ENCODE measurements at places on chromosomes 2 and 18.

DNA sequence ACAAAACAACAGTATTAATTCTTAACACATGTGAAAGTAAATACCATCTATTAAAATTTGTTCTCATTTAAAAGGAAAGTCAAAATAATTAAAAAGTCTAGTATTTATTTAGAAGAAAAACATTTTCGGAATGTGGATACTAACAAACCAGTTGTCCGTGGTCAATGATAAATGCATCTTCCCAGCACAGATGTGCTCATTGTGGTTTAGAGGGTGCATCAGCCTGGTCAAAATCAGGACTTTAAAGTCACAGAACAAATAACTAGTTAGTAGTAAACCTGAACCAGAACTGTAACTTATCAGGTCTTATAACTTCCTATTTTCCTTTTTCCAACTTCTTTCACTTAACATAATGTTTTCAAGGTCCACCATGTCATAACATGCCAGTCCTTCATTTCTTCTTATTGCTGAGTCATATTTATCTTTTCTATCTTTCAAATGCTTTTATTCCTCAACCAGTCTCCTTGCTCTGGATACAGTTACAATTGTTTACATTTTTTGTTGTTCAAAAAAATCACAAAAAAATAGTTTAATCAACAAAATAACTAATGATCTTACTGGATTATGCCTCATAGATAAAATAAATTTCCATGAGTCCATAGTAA, 55.8 kb downstream of the ID2 start:
- no peak for DNase-seq

DNA sequence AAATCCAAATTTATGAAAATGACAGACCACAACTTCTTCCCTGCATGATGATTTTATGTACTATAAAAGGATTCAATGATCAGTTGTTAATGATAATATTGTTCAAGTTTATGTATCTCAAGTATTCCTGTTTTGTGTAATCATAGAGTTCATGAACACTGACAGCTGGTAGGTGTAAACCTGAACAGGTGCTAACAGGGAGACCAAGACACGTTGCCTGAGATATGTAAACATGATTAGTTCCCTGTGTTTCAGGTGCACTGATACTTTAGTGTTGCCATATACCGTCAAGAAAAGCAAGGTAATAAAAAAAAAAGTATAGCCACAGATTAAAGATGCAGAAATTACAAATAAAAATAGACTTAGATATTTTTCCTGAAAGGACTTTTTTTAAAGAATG, 131.8 kb downstream of the BAZ2B start:
- DNase-seq, result no peak

DNA sequence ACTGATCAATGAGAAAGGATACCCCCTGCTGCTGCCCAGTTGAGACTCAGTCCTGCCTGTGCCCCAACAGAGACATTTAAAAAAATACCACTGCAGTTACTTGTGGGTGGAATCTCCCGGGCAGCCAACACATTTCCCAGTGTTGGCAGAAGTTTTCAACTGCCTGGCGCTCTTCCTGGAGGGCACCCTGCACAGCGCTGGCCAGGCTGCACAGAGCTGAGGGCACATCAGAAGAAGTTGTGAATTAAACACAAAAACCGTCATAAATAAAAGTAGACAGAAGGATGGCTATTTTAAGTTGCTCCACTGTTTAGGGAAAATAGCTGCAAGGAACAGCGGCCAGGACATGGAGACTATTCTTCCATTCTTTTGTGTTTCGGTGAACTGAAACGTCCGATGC, 110.2 kb upstream of the THOC1 start:
- DNase-seq, result no peak

DNA sequence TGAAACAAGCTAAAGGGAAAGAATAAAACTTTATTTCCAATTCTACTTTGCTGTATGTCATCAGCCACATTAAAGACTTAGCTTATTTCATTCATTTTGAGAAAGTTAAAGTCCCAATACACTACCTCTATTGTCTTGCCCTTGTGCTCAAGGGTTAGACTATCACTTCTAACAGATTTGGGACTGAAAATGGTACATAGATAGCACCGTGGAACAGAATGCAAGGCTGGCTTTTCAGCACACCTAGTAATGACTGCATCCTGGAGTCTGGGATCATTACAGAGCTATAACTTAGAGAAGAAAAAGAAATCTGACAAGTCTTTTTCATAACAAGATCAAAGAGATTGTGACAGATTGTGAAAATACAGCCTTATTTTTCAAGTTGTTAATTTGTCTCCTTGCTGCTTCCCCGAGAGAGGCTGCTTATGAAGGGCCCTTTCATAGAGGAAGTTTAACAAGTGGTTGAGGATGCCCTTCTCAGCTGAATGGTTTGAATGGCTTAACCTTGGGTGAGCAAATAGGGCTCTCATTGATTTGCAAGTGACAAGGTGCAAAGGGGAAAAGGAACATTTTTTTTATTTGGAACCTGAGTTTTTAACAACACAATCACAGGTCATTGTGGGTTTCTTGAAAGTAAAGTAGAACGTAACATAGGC, 371.8 kb downstream of the EPHA4 start:
- no peak for DNase-seq

DNA sequence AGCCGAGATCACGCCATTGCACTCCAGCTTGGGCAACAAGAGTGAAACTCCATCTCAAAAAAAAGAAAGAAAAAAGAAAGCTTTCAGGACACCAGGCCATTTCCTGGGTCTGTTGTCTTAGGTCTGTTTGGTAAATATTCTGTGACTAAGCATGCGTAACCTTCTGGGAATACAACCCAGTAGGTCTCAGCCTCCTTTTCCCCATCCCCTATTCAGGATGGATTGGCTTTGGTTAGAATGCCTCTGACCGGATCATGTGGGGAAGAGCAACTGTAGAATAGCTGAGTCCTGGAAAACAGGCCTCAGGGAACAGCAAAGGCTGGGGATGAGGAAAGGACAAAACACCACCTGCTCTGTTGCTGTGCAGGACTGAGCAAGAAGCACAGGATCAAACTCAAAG, 1.6 kb upstream of the PDCL3 start:
- no peak for DNase-seq

DNA sequence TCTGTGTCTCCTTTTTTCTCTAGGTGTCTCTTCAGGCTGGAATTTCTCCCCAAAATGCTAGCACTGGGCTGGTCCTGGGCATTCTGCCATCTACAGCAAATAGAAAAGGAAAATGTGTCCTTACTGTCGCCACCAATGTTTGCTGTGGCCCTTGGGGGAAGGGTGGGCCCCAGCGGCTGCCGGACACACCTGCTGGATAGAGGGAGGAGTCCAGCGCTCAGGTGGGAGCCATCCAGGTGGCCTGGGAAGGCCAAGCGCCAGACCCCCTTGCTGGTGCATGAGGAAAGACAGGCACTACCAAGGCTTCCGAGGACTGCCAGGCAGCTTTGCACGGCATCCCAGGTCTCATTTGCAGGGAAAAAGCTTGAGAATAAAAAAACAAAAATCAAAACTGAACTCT, 147.7 kb upstream of the GATA6 start:
- no peak for DNase-seq

DNA sequence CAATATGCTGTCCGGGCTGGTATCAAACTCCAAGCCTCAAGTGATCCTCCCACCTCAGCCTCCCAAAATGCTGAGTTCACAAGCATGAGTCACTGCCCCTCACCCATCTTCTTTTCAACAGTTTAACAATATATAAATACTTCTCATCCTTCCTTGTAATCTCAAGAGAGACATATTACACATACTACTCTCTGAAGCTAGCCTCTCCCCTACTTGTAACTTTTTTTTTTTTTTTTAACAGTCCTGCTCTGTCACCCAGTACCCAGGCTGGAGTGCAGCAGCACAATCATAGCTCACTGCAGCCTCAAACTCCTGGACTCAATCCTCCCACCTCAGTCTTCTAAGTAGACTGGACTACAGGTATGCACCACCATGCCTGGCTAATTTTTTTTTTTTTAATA, 5.7 kb downstream of the GFPT1 start:
- no peak for DNase-seq

DNA sequence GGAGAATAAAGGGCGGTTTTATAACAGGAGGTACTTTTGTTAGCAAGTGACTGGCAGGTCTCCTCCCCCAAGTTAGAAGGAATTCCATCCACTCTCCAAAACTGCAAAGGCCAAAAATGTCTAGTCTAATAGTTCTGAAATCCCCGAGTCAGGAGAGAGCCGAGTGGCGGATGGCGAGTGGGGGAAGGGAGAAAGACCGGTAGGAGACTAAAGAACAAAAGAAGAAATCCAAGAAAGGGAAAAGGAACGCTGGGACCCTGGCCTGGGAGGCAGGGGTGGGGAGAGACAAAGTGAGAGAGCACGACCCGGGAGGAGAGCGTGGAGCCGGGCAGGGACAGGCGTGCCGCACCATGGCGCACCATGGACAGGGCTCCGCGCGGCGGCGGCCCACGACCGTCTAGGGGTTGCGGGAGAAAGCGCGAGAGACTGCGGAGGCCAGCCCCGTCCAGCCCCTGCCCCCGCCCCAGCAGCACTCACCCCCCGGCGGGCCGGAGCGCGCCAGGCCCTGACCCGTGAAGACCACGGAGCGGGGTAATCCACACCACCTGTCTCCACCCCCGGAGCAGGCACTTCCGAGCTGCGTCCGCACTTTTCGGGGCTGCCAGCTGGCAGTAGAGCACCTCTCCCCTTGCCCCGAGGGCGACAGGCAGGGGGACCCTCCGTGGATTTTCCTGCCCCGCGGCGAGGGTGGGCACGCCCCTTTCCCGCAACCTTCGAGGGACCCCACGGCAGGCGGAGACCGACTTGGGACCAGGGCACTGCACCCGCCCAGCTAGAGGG, 1.6 kb downstream of the CDH2 start:
- no peak for DNase-seq

GRCh38 chr2:30139131-30139870, 7.5 kb upstream of the YPEL5 start:
- no peak for DNase-seq

- DNase-seq, result no peak
Measured at GRCh38 chr2:53654396-53654795, 113.2 kb upstream of the CHAC2 start.

GRCh38 chr2:235612181-235612950, 118.5 kb downstream of the AGAP1 start:
- DNase-seq, result no peak

DNA sequence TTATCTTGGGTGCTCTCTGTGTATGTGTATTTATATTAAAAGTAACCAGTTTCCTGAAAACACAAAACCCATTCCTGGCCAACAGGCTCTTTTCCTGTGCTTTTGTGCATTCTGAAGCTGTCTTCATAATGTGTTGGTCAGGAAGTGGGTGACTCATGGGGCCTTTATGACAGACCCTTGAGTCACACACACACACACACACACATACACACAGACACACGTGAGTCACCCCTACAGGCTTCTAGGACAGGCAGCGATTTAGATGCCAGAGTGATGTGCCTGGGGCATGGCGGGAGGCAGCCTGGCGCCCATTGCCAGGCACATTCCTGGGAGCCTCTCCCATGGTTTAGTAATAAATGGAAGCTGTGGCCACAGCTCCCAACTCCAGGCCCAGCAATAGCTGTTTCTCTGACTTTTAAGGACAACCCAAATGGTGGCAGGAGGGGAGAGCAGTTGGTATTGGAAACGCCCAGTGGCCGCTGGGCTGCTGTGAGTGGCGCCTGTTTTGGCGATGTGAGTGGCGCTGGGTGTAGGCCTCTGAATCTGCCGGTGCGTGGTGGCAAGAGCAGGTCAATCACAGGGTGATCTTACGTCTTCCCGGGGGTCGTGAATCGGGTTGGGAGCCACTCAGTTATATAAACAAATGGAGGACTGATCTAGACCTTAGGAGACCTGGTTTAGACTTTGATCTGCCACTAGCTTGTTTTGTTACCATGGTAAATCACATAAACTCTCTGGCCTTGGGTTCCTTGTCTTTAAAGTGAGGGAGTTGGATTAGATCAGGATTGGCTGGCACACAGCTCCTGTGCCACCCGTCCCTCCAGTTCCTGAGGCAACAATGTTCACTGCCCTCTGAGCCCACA, 150.7 kb upstream of the DLX2 start:
- peak; percentile 48 for DNase-seq

- no peak for DNase-seq
Measured at GRCh38 chr2:76866464-76866863, 655.7 kb downstream of the LRRTM4 start.

GRCh38 chr2:159144776-159145614, 141.5 kb downstream of the WDSUB1 start:
- DNase-seq, result no peak

DNA sequence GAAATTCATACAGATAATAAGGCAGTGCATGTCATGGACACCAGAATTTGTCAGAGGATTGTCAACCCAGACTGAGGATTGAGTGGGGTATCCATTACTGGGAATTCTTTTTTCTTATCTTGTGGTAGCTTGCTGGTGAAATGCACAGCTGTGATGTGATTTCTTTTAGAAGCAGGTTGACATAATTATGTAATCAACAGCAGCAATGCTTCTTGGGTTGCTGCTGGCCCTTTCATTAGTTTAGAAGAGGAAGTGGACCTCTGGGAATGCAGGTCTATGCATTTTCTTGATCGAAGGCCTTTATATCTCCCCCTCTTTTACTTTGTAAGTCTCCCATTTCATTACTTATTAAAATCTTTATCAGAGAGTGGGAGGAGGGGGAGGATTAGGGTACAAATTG, 319.9 kb downstream of the AGPS start:
- no peak for DNase-seq

DNA sequence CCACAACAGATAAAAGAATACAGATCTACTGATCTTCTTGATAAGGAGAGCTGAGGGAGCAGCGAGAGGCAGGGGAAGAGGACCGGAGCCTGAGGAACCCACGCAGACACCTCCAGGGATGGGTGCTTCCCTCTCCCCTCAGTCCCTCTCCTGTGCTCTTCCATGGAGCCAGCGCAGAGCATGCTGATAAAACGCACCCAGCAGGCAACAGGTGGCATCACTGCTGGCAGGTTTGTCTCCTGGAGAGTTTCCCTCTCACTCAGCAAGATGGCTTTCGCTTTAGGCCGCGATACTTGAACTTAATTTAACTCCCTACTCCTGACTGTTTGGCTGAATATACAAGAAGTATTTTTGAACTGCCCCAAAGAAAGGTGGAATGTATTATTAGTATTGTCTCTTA, 163.0 kb upstream of the REV1 start:
- DNase-seq, result no peak

DNA sequence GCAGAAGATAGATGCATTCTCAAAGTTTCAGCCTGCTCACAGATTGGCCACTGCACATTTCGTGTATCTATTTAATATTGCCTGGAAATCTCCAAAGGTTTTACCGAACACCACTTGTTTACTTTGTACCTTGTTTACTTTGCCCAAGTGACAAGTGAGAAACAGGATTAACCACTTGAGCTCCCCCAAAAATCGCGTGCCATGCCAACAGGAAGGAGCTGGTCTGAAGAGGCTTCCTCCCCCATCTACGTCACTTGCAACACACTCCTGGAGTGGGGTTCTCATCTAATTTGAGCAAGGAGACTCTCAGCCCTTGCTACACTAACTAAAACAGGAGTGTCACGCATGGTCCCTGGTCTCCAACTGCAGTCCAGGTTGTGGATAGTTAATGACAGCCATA, 212.5 kb upstream of the TMEM200C start:
- no peak for DNase-seq

DNA sequence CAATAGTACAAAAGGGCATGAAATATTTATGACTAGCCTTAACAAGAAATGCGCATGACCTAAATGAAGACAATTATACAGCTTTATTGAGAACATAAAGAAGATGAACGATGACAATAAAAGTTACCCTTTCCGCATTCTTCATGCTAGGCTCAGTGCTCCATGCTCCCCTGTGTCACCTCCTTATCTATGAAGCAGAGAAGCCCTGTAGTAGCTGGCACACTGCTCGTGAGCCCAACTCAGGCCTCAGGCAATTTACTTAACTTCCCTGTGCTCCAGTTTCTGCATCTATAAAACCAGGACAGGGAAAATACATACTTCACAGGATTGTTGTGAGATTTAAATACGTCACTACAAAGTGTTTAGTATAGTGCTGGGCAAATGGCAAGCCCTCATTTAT, 34.5 kb upstream of the NABP1 start:
- DNase-seq, result no peak

All from stimulated activated CD4-positive, alpha-beta T cell treated with anti-CD3 and anti-CD28 coated beads, Interleukin-2, amount 100 ng/mL, for 48 hours (primary cell).